ENCODE measurements at places on chromosomes 11 and 22. TPM values are rescaled to one million over a fixed set of nuclear protein-coding genes. Genes with fewer than 3 reads are reported as not detected.

The OR56A1 gene
- not detected for polyA plus RNA-seq

The KRTAP5-10 gene
- polyA plus RNA-seq: not detected

The ST14 gene
- 0.08 TPM for polyA plus RNA-seq

The TMPRSS4 gene
- polyA plus RNA-seq: not detected

The ANKRD49 gene
- 7.4 TPM for polyA plus RNA-seq

The PRR5 gene
- polyA plus RNA-seq: 7.4 TPM

The UQCR10 gene
- 196 TPM for polyA plus RNA-seq

The IRAG1 gene
- 0.22 TPM for polyA plus RNA-seq

The DUSP8 gene
- 6.0 TPM for polyA plus RNA-seq

The FGF3 gene
- polyA plus RNA-seq: not detected

The MED15 gene
- polyA plus RNA-seq: 85.1 TPM

The ADM2 gene
- polyA plus RNA-seq: 0.28 TPM

The SCGB1C1 gene
- polyA plus RNA-seq: not detected

The BIK gene
- polyA plus RNA-seq: 0.57 TPM

The OR51B2 gene
- not detected for polyA plus RNA-seq

The CYTH4 gene
- 0.29 TPM for polyA plus RNA-seq

The C11orf87 gene
- not detected for polyA plus RNA-seq

The POLD3 gene
- polyA plus RNA-seq: 8.9 TPM

Measured in endothelial cell of umbilical vein (primary cell).